ENCODE measurements at places on chromosomes 2 and 18.
A peak's percentile ranks its signal among the peaks of the same experiment; 100 is the strongest.

GRCh38 chr2:17334300-17334699 lies 183.9 kb downstream of the RAD51AP2 start:
- no peak for DNase-seq

GRCh38 chr2:63059793-63060471 lies 9.3 kb downstream of the OTX1 start:
- no peak for DNase-seq

DNA sequence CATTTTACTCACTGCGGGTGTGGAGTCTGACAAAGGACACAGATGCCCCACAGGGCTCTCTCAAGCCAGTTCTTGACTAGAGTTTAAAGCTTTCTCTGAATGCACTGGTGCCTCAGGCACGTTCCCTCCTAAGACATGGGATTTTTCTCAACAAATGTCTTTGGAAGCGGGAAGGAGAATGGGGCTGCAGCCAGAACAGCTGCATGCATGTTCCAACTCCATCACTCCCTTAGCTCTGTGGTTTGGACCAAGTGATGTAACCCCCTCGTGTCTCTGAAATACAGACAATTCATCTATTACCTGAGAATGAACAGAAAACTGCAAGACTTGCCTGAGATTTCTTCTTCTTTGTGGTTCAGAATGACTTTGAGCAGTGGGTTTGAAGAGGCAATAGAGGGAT lies 141.7 kb upstream of the SERPINE2 start:
- DNase-seq = no peak

DNA sequence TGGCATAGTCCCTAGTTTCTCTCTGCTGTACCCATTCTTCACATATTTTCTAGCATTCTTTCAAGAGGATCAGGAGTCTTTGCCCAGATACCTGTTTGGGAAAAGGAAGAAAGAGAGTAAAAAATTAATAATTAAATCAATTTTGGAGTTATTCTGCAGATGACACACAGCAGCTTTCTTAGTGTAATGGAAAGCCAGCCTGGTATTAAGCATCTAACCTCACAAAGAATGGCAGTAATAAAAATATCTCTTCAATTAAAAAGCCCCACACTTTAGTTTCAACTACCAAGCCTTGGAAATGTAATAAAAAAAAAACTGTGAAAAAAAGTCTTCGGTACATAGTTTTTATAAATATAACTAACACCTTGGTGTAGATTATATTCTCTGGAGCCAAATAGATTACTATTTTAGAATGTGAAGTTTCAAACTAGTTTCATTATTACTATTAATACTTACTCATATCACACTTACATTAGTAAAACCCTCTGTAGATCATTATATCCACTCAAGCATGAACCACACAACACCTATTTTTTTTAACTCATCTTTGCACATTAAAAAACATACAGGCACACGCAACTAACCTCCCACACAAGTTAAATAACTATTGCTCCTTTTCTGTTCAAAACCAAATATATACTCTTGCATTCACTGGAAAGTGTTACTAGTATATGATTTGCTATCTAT lies 90.9 kb downstream of the GPD2 start:
- DNase-seq = no peak

DNA sequence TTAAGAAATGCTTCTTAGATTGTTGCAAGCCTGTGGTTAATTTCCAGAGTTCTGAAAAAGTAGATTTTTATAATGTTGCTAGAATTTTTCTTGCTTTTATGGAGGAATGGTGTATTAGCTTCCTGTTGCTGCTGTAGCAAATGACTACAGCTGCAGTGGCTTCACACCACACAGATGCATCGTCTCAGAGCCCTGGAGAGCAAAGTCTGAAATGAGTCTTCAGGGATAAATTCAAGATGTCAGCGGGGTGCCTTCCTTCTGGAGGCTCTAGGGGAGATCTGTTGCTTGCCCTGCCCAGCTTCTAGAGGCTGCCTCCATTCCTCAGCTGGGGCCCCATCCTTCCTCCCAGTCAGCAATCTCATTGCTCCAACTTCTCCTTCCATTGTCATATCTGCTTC lies 187.8 kb downstream of the ZNF516 start:
- DNase-seq = no peak

- DNase-seq = no peak
These were observed 210.6 kb downstream of the C1D start for GRCh38 chr2:67851956-67852824.

DNA sequence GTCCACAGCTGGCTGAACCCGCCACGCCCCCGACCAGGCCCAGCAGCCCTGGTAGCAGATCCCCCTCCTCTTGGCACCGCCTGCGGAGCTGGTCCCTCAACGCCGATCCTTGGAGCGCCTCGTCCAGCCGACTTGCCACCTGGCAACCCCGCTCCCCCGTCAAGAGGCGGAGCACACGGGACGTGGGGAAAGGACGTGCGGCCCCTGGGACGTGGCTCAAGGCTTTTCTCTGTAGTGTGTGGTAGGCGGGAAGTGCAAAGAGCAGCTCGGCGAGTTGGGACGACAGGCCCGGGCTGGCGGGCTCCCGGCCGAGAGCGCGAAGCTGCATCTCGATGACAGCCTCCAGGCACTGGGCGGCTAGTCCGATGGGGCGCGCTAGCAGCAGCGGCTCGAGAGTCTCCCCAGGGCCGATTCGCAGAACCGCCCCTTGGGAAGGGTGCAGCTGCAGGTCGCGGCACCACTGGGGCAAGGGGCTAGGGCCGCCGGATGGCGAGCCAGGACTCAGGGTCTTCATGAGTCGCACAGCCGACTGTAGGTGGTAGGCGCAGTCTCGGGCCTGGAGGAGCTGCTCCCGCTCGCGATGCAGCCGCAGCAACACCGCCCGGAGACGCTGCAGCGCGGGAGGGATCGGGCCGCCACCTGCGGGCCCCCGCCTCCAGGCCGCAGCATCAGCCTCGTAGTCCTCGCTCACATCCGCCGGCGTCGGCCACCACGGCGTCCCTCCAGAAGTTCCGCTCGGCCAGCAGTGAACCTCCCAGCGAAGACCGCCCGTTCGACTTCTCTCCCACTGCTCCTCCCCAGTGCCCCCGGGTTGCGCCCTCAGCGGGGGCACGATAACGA lies 617 bp downstream of the CCDC142 start:
- no peak for DNase-seq

DNA sequence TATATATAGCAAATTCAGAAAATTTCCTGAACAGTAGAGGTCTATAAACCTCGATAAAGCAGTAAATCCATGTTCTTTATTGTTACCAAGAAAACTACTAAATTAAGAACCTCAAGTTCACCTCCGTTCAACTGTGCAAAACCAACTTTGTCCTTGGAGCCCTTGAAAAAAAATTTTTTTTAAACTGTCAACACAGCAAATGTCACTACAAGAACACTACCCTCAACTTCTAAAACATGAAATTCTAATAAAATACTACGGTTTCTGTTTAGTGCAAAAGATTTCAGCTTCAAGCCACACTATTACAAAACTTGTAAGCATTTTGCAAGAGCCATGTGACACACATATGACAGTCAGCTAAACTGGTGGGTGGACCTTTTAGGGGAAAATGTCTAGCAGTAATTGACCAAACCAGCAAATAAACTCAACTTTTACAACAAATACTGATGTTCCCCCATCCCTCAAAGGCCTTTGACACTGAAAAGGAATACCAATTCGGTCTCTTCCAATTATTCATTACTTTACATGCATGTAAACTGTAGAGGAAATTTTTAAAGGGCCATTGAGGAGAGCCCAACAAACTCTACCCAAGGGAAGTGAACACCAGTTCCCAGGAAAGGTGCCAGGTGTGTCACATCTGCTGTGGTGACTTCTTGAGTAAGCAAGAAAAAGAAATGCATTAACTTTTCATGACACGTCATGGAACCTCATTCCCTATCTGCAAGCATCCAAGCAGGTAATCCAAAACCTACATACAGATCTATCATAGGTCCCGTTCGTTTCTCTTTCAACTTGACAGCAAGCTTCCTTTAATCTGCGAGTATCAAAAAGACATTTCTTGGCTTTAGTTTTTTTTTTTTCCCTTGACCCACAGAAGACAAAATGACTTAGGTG lies 1.4 kb downstream of the RAB1A start:
- no peak for DNase-seq

DNA sequence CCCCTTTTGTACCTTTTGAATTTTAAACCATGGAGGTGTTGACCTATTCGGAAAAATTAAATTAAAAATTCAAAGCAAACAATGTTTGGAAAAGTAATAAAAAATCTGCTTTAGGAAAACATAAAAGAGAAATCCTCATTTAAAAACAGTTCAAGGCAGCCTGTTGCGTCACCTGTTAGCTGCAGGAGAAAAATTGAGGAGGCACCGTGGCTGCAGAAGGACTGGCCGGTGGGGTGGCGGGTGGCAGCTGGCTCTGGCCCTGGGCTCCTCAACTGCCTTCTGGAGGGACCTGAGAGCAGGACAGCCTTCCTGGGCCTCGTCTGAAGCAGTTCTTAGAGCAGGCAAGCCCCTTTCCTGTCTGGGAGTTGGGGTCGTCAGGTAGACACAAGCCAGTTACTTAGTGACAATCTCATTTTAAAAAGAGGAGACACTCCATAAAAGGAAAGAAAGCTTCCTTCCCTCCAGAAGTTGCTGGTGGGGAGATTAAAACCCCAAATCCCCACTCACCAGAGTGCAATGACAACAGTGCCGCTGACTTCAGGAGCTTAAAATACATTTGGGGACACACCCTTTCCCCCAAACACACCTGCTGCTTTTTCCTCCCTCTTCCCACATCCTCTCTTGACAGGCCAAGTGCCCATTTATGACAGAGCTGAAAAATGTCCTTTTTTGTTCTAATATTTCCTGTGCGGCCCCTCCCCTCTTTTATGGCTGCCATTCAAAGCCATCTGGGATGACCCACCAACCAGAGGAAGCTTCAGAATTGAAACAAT lies 9.7 kb downstream of the ZBTB7C start:
- no peak for DNase-seq

DNA sequence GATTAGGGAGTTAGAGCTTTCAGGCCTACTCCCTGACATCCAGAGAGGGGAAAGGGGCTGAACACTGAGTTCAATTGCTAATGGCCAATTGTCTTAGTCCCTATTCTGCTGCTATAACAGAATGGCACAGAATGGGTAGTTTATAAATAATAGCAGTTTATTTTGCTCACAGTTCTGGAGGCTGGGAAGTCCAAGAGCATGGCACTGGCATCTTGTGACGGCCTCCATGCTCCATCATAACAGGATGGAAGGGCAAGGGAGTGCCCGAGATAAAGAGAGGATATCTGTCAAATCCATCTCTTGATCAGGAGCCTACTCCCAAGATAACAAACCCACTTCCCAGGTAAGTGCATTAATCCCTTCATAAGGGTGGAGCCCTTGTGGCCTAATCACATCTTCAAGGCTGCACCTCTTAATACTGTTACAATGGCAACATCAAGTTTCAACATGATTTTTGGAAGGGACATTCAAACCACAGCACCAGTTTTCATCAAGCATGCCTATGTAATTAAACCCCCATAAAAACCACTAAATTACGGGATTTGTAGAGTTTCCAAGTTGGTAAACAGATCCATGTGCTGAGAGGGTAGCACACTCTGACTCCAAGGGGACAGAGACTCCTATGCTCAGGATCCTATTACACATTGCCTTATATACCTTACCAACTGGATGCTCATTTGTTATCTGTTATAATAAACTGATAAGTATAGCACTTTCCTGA lies 44.6 kb downstream of the BAZ2B start:
- no peak for DNase-seq

DNA sequence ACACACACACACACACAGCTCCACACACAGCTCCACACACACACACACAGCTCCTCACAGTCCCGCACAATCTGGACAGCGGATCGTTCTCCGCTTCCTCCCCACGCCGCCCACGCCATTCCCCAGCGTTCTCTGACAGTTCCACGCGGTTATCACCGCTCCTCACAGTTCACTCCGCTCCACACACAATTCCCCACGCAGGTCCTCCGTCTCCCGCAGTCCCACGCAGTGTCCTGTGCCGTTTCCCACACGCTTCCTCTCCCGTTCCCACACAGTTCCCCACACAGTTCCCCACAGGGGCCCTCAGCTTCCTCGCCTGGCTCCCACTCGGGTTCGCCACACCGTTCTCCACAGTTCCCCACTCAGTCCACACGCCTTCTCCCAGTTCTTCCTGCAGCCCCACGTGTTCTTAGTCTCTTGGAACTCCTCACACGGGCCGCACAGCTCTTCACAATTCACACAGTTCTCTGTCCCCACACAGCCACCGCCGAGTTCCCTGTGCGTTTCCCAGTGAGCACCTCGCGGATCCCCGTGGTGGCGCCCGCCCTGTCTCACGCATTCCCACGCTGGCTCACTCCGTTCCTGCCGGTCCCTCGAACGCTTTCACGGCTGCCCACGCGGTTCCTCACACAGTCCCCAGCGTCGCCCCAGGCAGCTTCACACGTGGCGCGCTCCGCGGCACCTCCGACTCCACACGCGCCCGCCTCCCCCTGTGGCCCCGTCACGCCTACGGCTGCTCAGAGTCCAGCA lies 38.4 kb downstream of the KIF1A start:
- DNase-seq = no peak

DNA sequence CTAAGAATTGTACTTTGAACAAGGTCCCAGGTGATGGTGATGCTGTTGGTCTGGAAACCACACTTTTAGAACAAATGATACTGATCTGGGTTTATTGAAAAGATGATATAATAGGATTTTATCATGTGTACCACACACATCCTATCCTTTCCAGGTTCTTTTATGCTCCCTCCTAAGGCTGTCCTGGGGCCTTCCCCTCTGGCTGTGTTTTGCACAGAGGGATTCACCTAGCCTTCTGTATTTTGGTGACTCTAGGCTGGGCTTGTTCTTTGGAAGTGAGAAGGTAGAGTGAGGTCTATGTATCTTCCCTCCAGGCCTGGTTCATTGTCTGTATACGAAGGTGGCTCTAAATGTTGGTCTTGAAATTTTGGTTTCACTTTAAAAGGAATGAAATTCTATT lies 12.7 kb downstream of the ANXA4 start:
- DNase-seq = no peak

DNA sequence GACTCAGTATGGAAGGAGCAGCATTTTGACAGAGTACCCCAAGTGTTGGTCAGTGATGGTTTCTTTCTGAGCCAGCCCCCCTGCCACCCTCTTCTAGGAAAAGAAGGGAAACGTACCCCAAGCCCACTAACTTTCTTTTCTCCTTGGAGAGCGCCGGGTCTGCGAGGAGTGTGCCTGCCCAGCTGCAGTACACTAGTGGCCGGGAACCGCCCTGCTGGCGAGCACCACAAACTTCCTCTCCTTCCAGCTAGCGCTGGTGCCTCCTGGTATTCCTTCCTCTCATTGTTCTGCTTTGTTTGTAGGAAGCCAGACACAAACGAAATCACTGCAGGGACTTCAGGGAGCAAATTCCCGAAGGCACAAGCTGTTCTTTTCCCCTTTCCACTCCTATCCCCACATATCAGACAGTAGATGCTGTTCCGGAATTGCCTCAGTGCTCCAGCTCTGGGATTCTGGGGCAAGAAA lies 1.8 kb downstream of the CCDC85A start:
- peak; percentile 12 for DNase-seq

DNA sequence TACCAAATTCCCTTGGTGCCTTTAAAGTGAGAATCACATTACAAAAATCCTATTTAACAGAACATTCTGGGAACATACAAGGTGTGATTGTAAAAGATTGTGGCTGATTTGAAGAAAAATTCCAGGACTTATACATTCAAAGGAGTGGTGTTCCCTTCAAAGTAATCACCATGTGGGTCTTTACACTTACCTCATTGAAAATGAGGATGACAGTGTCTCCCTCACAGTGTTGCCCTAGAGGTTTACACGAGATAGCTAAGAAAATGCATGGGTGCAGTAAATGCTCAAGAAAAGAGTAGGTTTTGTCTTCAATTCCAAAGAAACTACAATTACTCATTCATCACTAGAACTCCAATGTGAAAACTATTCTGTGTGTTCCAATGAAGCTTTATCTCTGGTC lies 331.5 kb downstream of the SLC4A3 start:
- DNase-seq = no peak

- DNase-seq = no peak
These were observed 81.3 kb upstream of the EPB41L3 start for GRCh38 chr18:5625076-5625475.

- no peak for DNase-seq
These were observed 51.4 kb upstream of the MRPL33 start for GRCh38 chr2:27720004-27720551.

Data from NCI-H748 treated with DMSO at 0.1 percent for 48 hours (cell line).